Activated CD8-positive, alpha-beta T cell treated with anti-CD3 and anti-CD28 coated beads, Interleukin-2, amount 10 ng/mL, durations not matched to agents 7 days and 5 days (primary cell): ENCODE measurements at places on chromosomes 2 and 18. TPM values are rescaled to one million over a fixed set of nuclear protein-coding genes. Genes with fewer than 3 reads are reported as not detected.

REG1B gene
- not detected for total RNA-seq

ITPRIPL1 gene
- 43.4 TPM for total RNA-seq

BMP10 gene
- total RNA-seq = not detected

CYTIP gene
- total RNA-seq = 227 TPM

NR4A2 gene
- total RNA-seq = 2.0 TPM

SERPINB12 gene
- total RNA-seq = not detected

SPDYA gene
- 1.2 TPM for total RNA-seq

DSC2 gene
- not detected for total RNA-seq

ASIC4 gene
- total RNA-seq = not detected
